ENCODE measurements at places on chromosomes 3 and 15. TPM values are rescaled to one million over a fixed set of nuclear protein-coding genes. Genes with fewer than 3 reads are reported as not detected.
A peak's percentile ranks its signal among the peaks of the same experiment; 100 is the strongest.

- no peak overlapping the region for H3K4me3 ChIP-seq
- H3K27ac ChIP-seq, result no peak overlapping the region
- H3K4me1 ChIP-seq, result no peaks in the 10 kb centered on the region
- H3K27me3 ChIP-seq, result no peaks in the 10 kb centered on the region
- H3K36me3 ChIP-seq, result no peaks in the 10 kb centered on the region
These were observed 455.8 kb downstream of the GABRG3 start for GRCh38 chr15:27426805-27427204.

SMC4 gene
- total RNA-seq, result 11.3 TPM

- no peaks in the 10 kb centered on the region for H3K4me1 ChIP-seq
- DNase-seq, result no peak
- no peak overlapping the region for H3K4me3 ChIP-seq
- H3K27me3 ChIP-seq, result no peaks in the 10 kb centered on the region
These were observed 42.8 kb downstream of the ZNF609 start for GRCh38 chr15:64503197-64503596.

GRCh38 chr3:38030126-38031021 lies 932 bp upstream of the PLCD1 start:
- H3K4me1 ChIP-seq, result peaks cover 15% of the 10 kb centered on the region
- H3K4me3 ChIP-seq, result peak overlapping the region; percentile 39
- H3K27ac ChIP-seq, result peak overlapping the region; percentile 60
- H3K27me3 ChIP-seq, result no peaks in the 10 kb centered on the region

DNA sequence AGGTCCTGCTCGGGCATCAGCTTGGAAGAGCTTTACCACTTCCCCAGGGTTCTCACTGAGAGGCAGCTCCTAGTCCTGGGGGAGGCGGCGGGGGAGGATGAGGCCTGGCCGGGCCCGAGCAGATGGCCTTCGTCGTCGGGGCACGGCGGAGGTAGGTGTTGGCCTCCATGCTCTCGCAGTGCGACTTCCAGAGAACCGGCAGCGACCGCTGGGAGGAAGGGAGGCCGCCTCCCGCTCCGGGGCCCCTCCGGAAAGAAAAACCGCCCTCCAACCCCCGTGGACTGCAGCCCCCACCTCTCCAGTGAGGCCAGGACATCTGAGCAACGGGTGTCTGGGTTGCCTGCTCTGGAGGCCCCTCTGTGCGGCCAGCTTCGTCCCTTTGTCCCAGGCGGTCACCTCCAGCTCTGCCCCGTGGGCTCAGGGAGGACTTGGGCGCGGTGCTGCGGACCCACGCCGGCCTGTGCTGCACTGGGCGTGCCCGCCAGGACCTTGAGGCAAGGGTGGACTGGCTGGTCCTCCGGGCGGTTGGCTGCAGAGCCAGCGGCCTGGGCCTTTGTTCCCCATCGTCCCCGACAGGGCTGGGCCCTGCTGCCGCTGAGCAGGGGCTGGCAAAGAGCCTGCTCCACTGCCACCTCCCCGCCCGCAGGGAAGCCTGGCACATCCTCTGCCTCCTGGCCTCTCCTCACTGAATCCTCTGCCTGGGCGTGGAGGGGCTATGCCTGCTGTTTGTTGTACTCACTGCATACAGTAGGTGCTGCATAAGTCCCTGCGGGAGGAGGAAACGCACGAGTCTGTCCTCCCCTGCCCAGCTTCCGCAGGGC lies 13.6 kb upstream of the GP9 start:
- no peaks in the 10 kb centered on the region for H3K27me3 ChIP-seq
- DNase-seq, result no peak
- H3K36me3 ChIP-seq, result no peaks in the 10 kb centered on the region

- H3K4me1 ChIP-seq, result no peaks in the 10 kb centered on the region
- H3K27ac ChIP-seq, result no peak overlapping the region
- no peaks in the 10 kb centered on the region for H3K27me3 ChIP-seq
- no peak for DNase-seq
- no peaks in the 10 kb centered on the region for H3K36me3 ChIP-seq
- no peak overlapping the region for H3K4me3 ChIP-seq
These were observed 27.4 kb downstream of the PRTG start for GRCh38 chr15:55715355-55716076.

DNA sequence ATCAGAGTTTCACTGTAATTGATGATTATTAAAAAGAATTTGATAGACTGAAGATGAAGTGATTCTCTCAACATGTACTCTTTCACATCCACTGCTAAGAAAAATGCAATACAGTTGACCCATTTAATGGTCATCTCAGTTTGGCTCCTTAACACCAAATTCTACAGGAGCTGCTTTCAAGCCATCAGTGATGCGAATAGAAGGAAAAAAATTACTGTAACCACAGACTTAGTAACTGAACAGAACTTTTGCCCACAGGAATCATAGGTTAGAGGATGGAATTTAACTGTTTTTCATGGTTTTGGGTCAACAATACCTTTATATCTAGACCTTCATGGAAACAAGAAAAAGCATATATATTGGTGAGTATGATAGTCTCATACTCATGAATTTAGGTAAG lies 633.5 kb downstream of the CADM2 start:
- H3K27me3 ChIP-seq, result no peaks in the 10 kb centered on the region
- DNase-seq, result no peak
- no peaks in the 10 kb centered on the region for H3K36me3 ChIP-seq
- H3K27ac ChIP-seq, result no peak overlapping the region

DNA sequence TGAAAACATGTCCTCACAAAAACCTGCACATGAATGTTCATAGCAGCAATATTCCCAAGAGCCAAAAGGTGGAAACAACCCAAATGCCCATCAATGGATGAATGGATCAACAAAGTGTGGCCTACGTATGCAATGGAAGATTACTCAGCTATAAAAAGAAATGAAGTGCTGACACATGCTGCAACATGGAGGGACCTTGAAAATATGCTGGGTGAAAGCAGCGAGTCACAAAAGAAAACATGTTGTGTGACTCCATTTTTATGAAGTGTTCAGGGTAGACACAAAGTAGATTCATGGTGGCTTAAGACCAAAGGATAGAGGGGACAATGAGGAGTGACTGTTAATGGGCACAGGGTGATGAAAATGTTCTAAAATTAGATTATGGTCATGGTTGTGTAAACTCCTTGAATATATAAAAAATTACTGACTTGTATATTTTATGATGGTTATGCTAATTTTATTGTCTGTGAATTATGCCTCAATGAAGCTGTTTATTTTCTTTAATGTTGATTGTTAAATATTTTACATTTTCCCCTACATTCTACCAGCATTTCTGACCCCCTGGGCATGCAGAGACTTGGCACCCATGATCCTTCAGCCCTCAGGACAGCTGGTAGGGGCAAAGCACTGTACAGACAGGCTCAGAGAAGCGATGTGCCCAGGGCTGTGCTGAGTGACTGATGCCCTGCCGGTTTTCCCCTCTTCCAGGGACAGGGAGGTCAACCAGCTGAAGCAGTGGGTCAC lies 37.8 kb downstream of the CFAP100 start:
- H3K36me3 ChIP-seq, result no peaks in the 10 kb centered on the region
- H3K4me1 ChIP-seq, result no peaks in the 10 kb centered on the region
- no peaks in the 10 kb centered on the region for H3K27me3 ChIP-seq
- no peak overlapping the region for H3K27ac ChIP-seq

UQCC5 gene
- total RNA-seq, result 6.0 TPM

DNA sequence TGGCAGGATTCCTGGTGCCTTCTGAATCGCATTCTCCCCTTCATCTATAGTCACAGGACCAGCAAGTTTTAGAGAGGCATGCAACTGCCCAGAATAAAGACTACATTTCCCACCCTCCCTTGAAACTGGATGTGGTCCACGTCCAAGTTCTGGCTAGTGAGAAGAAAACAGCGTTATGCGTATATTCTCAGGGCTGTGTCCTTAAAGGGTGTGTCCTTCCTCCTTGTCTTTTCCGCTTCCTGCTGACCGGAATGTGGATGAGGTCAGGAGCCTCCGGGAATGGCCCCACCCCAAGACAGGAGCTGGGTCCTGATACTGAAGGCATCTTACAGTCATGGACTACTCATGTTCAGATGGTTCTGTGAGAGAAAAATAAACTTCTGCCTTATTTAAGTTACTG lies 20.2 kb downstream of the CHST2 start:
- no peaks in the 10 kb centered on the region for H3K27me3 ChIP-seq
- H3K27ac ChIP-seq, result no peak overlapping the region
- no peaks in the 10 kb centered on the region for H3K36me3 ChIP-seq
- H3K4me3 ChIP-seq, result no peak overlapping the region

DNA sequence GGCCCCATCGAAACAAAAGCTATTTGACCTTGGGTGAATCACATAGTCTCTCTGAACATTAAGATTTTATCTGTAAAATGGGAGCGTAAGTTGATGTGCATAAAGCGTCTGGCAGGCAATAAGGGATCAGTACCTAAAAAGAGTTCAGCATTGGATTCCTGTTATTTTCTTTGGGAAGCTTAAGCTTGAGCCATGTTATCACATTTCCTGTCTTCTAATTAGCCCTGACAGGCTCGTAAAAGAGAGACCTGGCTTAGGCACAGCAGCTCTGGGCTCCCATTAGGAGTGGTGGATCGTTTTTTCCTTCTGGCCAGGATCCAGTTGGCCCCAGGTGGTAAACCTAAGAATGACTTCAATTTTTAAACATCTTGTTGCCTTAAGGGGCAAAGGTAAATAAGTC lies 26.0 kb upstream of the CA12 start:
- H3K4me3 ChIP-seq, result no peak overlapping the region
- no peak overlapping the region for H3K27ac ChIP-seq
- no peaks in the 10 kb centered on the region for H3K4me1 ChIP-seq
- DNase-seq, result no peak

DNA sequence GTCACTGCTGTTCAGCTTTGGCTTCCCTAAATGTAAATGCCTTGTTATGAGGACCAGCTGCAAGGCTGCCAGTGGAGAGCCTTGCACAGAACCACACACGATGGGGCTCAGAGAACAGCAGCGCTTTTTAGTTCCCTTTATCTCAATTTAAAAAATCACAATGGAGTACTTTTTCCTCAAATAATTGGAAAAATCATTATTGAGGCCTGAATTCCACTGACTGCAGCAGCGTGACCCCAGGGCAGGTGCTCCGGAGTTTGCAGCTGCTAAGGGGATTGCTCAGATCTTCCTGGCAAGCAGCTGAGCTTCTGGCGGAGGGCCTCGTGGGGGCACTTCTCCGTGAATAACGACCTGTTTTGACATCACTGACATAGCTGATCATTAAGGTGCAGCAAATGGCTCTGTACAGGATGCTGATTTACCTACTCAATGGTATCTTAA lies 245.6 kb upstream of the TRIM42 start:
- no peak overlapping the region for H3K27ac ChIP-seq
- no peaks in the 10 kb centered on the region for H3K36me3 ChIP-seq
- H3K27me3 ChIP-seq, result no peaks in the 10 kb centered on the region
- H3K4me3 ChIP-seq, result no peak overlapping the region

- DNase-seq, result no peak
- no peaks in the 10 kb centered on the region for H3K4me1 ChIP-seq
- no peaks in the 10 kb centered on the region for H3K27me3 ChIP-seq
- H3K4me3 ChIP-seq, result no peak overlapping the region
- H3K36me3 ChIP-seq, result no peaks in the 10 kb centered on the region
These were observed 14.0 kb upstream of the STAC start for GRCh38 chr3:36366308-36366707.

DNA sequence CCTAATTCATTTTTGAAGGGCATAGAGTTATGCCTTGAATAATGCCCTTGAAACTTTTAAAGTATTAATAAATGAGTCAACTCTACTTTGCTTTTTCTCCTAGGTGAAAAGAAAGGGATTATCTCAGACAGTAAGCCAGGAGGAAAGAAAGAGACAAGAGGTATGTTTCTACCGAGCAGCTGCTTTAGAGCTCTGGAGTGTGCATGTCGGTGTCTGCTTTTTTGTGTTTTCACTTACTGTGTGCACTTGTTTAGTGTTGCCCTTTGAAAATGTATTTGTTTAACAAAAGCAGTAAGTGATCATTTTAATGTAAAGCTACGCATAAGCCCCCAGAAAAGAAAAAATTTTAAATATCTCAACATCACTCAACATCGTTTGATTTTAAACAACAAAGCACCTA lies 28.1 kb downstream of the ARHGEF26 start:
- peaks cover 5% of the 10 kb centered on the region for H3K36me3 ChIP-seq
- H3K4me1 ChIP-seq, result no peaks in the 10 kb centered on the region
- no peak overlapping the region for H3K27ac ChIP-seq
- H3K4me3 ChIP-seq, result no peak overlapping the region
- no peaks in the 10 kb centered on the region for H3K27me3 ChIP-seq

SLC12A1 gene
- not detected for total RNA-seq

GRCh38 chr3:111859061-111859973 lies at the start of gene PHLDB2:
PHLDB2 (plus strand) TSS chr3:111859265; CDS start chr3:111884078, 24,813 bp downstream.
- H3K27ac ChIP-seq, result peak within 1 kb of the TSS; percentile 70
- H3K4me3 ChIP-seq, result peak within 1 kb of the TSS; percentile 62
- DNase-seq, result peak; percentile 64
- H3K36me3 ChIP-seq, result no peaks in the 10 kb centered on the region
- no peaks in the 10 kb centered on the region for H3K27me3 ChIP-seq
- no peaks in the 10 kb centered on the region for H3K4me1 ChIP-seq

DNA sequence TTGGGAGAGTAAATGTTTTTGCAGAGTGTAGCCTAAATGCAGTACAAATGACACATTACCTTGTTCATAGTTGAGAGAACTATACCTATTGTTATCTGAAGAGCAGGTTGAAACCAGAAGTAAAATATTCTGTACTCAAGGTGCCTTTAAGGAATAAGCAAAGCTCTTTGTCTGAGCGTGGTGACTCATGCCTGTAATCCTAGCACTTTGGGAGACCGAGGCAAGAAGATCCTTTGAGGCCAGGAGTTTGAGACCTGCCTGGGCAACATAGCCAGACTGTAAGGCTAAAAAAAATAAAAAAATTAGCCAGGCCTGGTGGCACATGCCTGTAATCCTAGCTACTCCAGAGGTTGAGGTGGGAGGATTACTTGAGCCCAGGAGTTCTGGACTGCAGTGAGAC lies 2.2 kb upstream of the RNF13 start:
- no peak overlapping the region for H3K27ac ChIP-seq
- peaks cover 22% of the 10 kb centered on the region for H3K4me1 ChIP-seq
- H3K4me3 ChIP-seq, result no peak overlapping the region
- DNase-seq, result no peak
- no peaks in the 10 kb centered on the region for H3K27me3 ChIP-seq
- H3K36me3 ChIP-seq, result no peaks in the 10 kb centered on the region

GRCh38 chr3:15654127-15654526 lies 52.6 kb downstream of the BTD start:
- H3K27ac ChIP-seq, result no peak overlapping the region
- no peaks in the 10 kb centered on the region for H3K27me3 ChIP-seq
- no peaks in the 10 kb centered on the region for H3K36me3 ChIP-seq
- DNase-seq, result no peak

GRCh38 chr3:52216585-52217408 lies 8.6 kb downstream of the TLR9 start:
- peak; percentile 89 for DNase-seq
- H3K36me3 ChIP-seq, result peaks cover 22% of the 10 kb centered on the region
- peak overlapping the region; percentile 78 for H3K27ac ChIP-seq
- no peak overlapping the region for H3K4me3 ChIP-seq
- no peaks in the 10 kb centered on the region for H3K27me3 ChIP-seq

SPINK8 gene
- not detected for total RNA-seq

MME gene
- total RNA-seq, result 15.0 TPM

- H3K36me3 ChIP-seq, result peaks cover 2% of the 10 kb centered on the region
- no peaks in the 10 kb centered on the region for H3K27me3 ChIP-seq
- no peaks in the 10 kb centered on the region for H3K4me1 ChIP-seq
- no peak overlapping the region for H3K27ac ChIP-seq
- no peak for DNase-seq
These were observed 11.3 kb downstream of the SEMA4B start for GRCh38 chr15:90212221-90213098.

All from right lobe of liver (tissue), 6 donors.